ENCODE measurements at places on chromosomes 7 and 10. TPM values are rescaled to one million over a fixed set of nuclear protein-coding genes. Genes with fewer than 3 reads are reported as not detected.

The CNTNAP2 gene
- 8.5 TPM for total RNA-seq

The PPP1R17 gene
- not detected for total RNA-seq

The ATOH7 gene
- total RNA-seq, result 0.17 TPM

The TAS2R3 gene
- 0.94 TPM for total RNA-seq

GRCh38 chr7:53596230-53596629 is 560.8 kb downstream of the POM121L12 start:
- no peak overlapping the region for H3K4me3 ChIP-seq
- no peak for DNase-seq
- no peaks in the 10 kb centered on the region for H3K4me1 ChIP-seq
- no peak overlapping the region for H3K27ac ChIP-seq
- no peaks in the 10 kb centered on the region for H3K27me3 ChIP-seq

- no peaks in the 10 kb centered on the region for H3K36me3 ChIP-seq
- H3K27me3 ChIP-seq, result no peaks in the 10 kb centered on the region
- no peak overlapping the region for H3K4me3 ChIP-seq
- H3K4me1 ChIP-seq, result no peaks in the 10 kb centered on the region
Measured at GRCh38 chr10:68897336-68897741, 3.8 kb upstream of the DDX50 start.

DNA sequence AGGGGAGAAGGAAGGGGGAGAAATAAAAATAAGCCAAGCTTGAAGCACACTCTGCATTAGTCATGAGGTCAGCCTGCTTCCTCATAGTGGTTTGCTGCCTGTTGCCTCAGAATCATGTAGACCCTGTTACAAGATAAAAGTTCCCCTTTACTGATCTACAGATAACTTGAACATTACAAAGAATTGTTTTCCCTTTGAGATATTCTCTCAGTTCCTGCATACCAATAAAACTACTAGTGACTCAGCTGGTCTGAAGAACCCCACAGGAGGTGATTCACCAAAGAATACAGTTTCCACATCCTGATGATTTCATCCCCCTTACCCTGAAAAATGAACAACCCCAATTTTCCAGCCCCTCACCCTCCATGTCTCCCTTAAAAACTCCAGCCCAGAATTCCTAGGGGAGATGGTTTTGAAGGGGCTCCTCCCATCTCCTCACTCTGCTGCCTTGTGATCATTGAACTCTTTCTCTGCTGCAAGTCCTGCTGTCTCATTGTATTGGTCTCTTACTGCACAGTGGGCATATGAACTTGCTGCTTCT is 31.5 kb upstream of the NRP1 start:
- no peak for DNase-seq
- no peaks in the 10 kb centered on the region for H3K4me1 ChIP-seq
- H3K4me3 ChIP-seq, result no peak overlapping the region
- H3K36me3 ChIP-seq, result no peaks in the 10 kb centered on the region
- no peaks in the 10 kb centered on the region for H3K27me3 ChIP-seq

The NPY4R2 gene
- total RNA-seq, result 2.6 TPM

DNA sequence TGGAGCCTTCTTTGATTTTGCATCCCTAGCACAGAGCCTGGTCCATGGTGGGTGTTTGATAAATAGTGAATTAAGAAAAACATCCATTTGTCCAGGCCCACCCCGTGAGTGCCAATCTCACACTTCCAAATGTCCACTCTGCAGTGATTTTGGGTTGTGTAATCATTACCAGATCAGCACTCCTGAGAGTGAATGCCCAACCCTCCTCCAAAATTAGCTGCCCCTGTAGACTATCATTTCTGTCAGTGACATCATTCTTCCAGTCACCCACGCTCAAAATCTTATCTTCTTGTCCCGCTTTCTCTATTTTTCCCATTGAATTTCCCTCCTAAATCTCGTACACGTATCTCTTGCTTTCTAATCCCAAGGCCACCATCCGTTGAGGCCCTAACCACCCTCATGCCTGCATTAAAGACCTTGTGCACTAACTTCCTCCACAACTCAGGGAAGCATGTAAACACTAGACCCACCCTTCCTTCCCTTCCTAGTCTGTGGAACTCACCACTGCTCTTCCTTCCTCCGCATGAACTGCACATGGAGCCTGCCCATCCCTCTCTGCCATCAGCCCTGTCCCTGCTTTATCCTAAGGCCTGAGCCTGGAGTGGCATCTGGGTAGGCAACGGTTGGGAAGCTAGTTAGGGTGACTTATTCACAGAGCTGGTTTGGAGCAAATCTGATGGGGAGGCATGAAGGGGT is 32.8 kb downstream of the PIK3AP1 start:
- H3K27me3 ChIP-seq, result no peaks in the 10 kb centered on the region
- no peak for DNase-seq
- no peak overlapping the region for H3K4me3 ChIP-seq
- H3K4me1 ChIP-seq, result no peaks in the 10 kb centered on the region
- no peaks in the 10 kb centered on the region for H3K36me3 ChIP-seq

The TRIL gene
- 1.9 TPM for total RNA-seq

- H3K27me3 ChIP-seq, result no peaks in the 10 kb centered on the region
- no peak overlapping the region for H3K4me3 ChIP-seq
- H3K4me1 ChIP-seq, result no peaks in the 10 kb centered on the region
Measured at GRCh38 chr7:9657257-9657656, 1223.8 kb downstream of the NXPH1 start.

The MYL10 gene
- total RNA-seq, result not detected

DNA sequence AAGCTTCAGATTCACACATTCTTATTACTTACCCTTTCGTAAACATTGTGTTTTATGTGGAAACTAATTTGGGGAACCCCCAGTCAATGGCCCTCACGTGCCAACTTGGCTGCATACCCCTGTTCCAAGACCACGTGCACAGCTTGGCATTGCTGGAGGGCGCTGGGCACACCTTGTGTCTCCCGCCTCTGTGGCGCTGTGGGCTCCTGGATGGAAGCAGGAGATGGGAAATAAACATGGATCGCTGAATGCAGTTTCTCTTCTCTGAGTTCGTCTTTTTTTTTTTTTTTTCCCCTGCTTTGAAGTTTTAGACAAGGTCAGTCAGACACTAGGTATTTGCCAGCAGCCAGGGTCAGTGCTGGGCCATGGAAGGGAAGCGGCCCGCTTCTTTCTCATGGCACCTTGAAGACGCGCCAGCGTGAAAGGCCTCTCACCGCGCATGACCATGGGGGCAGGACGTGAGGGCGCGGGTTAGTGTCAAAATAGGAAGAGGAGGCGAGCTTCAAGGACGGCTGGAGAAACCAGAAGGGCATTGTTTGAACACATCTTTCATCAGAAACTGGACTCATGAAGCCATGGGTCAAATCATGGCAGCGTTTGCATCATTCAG is 27.3 kb downstream of the BNIP3 start:
- H3K27ac ChIP-seq, result no peak overlapping the region
- H3K4me1 ChIP-seq, result no peaks in the 10 kb centered on the region
- H3K27me3 ChIP-seq, result no peaks in the 10 kb centered on the region

- no peak overlapping the region for H3K27ac ChIP-seq
- DNase-seq, result no peak
- no peaks in the 10 kb centered on the region for H3K4me1 ChIP-seq
- no peaks in the 10 kb centered on the region for H3K36me3 ChIP-seq
- no peaks in the 10 kb centered on the region for H3K27me3 ChIP-seq
Measured at GRCh38 chr10:10787586-10787985, 230.1 kb upstream of the CELF2 start.

- no peak overlapping the region for H3K27ac ChIP-seq
- no peaks in the 10 kb centered on the region for H3K27me3 ChIP-seq
- DNase-seq, result no peak
- no peaks in the 10 kb centered on the region for H3K4me1 ChIP-seq
Measured at GRCh38 chr10:123624086-123624485, 42.1 kb upstream of the GPR26 start.

GRCh38 chr7:83921271-83921940 is 272.5 kb upstream of the SEMA3E start:
- no peak overlapping the region for H3K27ac ChIP-seq
- H3K4me3 ChIP-seq, result no peak overlapping the region
- H3K36me3 ChIP-seq, result no peaks in the 10 kb centered on the region
- no peaks in the 10 kb centered on the region for H3K4me1 ChIP-seq
- H3K27me3 ChIP-seq, result no peaks in the 10 kb centered on the region

The TBRG4 gene
- 147 TPM for total RNA-seq

- no peaks in the 10 kb centered on the region for H3K4me1 ChIP-seq
- no peak overlapping the region for H3K4me3 ChIP-seq
- no peaks in the 10 kb centered on the region for H3K27me3 ChIP-seq
- no peak overlapping the region for H3K27ac ChIP-seq
- DNase-seq, result no peak
Measured at GRCh38 chr7:40815512-40815911, 680.7 kb downstream of the SUGCT start.

The ANKIB1 gene
- total RNA-seq, result 41.5 TPM

GRCh38 chr7:114662002-114662677 is 247.5 kb downstream of the FOXP2 start:
- H3K27ac ChIP-seq, result no peak overlapping the region
- no peaks in the 10 kb centered on the region for H3K4me1 ChIP-seq
- H3K36me3 ChIP-seq, result no peaks in the 10 kb centered on the region

DNA sequence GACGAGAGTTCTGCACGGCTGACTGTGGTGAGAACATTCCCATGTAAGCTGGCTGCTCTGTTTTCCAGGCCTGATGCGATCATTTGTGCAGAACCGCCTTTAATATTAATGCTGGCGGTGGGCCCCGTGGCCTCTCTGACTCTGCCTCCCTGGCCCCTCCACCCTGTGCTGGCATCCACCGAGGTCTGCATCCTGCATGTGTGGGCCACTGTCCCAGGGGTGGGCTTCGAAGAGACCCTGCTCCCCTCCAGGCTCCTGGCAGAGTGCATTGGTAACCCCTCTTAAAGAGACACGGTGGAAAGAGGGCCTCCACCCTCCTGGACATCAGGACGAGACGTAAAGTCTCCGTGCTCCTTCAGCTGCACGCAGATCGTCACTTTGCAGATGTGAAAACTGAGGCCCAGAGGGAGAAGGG is 67.3 kb upstream of the FAM20C start:
- no peak overlapping the region for H3K4me3 ChIP-seq
- H3K27ac ChIP-seq, result no peak overlapping the region
- no peak for DNase-seq
- H3K36me3 ChIP-seq, result no peaks in the 10 kb centered on the region

DNA sequence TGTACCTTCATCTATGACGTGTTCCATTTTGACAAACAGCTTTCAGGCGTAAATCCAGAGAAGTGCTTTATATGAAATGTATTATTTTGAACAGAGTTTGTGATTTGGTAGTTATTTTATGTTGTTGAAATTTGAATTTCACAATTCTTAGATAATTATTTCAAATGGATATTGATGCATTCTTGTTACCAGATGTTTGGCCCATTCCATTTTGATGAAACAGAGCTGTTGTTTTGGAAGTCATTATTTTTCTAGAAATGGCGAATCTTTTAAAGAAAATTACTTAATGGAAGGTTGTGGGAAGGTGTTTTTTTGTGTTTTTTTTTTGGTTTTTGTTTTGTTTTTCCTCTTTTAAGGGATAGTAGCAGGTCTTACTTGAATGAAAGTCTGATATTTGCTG is 2.4 kb downstream of the OTUD1 start:
- no peaks in the 10 kb centered on the region for H3K36me3 ChIP-seq
- no peak for DNase-seq
- H3K27me3 ChIP-seq, result no peaks in the 10 kb centered on the region
- H3K4me3 ChIP-seq, result peak overlapping the region; percentile 90

The GCK gene
- 0.17 TPM for total RNA-seq

DNA sequence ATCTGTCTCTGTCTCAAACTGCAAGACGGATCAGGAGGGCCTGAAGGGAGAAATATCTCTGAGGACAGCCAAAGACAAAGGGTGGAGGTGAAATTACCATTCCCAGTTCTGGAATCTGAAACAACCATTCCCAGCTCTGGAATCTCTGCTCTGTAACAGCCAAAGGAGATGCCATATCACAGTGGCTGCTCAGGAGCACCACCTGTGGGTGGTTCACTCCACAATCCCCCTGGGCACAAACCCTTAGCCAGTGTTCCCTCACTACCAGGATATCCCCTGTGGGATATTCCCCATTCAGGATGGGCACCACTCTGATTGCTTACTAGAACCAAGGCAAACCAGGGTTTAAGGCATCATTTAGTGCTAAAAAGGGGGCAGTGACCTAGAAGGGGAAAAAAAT is 199.0 kb downstream of the HTR7 start:
- no peaks in the 10 kb centered on the region for H3K4me1 ChIP-seq
- no peak overlapping the region for H3K27ac ChIP-seq
- H3K4me3 ChIP-seq, result no peak overlapping the region
- H3K36me3 ChIP-seq, result no peaks in the 10 kb centered on the region

The CDH23 gene
- 1.6 TPM for total RNA-seq

DNA sequence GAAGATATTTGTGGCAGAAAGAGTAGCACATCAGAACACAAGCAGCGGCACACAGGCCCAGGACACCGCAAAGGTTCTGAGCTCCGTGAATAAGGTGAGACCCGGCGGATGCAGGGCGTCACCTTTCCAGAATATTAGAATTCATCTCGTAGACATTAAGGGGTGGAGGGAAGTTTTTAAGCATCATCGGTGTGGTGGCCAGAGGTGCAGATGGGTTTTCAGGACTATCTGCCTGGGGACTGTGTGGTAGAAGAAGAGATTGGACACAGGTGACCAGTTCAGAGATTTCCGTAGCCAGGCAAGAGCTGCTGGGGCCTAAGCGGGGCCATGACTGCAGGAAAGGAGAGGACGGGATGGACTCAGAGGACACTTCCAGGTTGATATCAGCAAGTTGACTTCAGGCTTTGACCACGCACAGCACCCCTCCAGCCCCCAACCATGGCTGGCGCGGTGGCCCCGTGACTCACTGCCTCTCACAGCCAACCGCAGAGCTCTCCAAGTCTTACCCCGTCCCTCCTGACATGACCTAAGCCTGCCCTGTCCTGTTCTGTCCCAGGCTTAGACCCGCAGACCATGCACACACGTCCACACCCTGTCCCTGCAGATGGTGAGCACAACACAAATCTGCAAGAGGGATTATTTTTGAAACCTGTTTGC is 97.2 kb downstream of the OAT start:
- no peak overlapping the region for H3K4me3 ChIP-seq
- H3K4me1 ChIP-seq, result no peaks in the 10 kb centered on the region
- H3K27ac ChIP-seq, result no peak overlapping the region
- no peaks in the 10 kb centered on the region for H3K36me3 ChIP-seq

- DNase-seq, result no peak
- H3K27ac ChIP-seq, result no peak overlapping the region
- no peak overlapping the region for H3K4me3 ChIP-seq
- no peaks in the 10 kb centered on the region for H3K27me3 ChIP-seq
- no peaks in the 10 kb centered on the region for H3K4me1 ChIP-seq
Measured at GRCh38 chr10:839550-840205, 91.8 kb downstream of the LARP4B start.

- DNase-seq, result no peak
- H3K27ac ChIP-seq, result peak overlapping the region; percentile 77
- H3K4me1 ChIP-seq, result peaks cover 42% of the 10 kb centered on the region
- H3K36me3 ChIP-seq, result no peaks in the 10 kb centered on the region
- no peak overlapping the region for H3K4me3 ChIP-seq
Measured at GRCh38 chr10:124728830-124729661, 15.1 kb downstream of the FAM53B start.

The SPDYE3 gene
- total RNA-seq, result not detected

DNA sequence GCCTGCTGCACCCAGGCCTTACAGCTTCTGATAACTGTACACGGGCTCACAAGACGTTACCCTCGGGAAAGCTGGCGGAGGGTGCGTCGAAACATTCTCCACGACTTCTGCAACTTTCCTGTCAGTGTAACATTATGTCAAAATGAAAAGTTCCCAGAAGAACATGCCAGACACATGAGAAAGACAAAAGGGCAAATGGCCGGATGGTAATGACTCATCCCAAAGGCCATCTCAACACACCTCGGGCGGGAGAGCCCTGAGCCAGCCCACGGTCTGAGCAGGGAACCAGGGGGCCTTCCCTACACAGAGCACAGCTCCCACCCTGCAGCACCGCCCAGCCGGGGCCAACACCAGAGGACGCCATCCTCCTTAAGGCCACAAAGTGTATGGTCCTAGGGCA is 118.7 kb downstream of the MAD1L1 start:
- H3K4me3 ChIP-seq, result no peak overlapping the region
- H3K36me3 ChIP-seq, result no peaks in the 10 kb centered on the region
- no peak for DNase-seq
